B cell (primary cell): ENCODE measurements at places on chromosomes 11 and 22.

GRCh38 chr22:46756097-46756496 is 6.4 kb upstream of the TBC1D22A start:
- DNase-seq = no peak

DNA sequence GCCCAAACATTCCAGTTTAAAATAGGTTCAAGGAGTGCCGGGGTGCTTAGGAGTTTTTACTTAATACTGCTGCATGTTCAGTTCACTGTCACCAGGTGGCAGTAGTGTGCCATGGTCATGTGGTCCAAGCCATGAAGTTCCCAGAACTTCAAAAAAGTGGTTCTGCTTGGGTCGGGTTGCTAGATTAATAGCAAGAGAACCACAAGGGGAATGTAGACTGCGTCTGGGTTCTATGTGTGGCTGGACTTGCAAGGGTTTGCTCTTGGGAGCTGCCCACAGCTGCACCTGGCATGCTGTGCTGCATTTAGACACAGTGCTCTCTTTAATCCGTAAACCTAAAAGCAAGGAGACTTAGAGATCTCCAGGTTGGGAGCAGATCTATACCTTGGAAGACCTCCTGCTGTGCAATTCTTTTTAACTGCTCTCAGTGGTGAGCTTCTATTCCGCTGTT is 6.5 kb upstream of the SPON1 start:
- DNase-seq = peak; percentile 79

DNA sequence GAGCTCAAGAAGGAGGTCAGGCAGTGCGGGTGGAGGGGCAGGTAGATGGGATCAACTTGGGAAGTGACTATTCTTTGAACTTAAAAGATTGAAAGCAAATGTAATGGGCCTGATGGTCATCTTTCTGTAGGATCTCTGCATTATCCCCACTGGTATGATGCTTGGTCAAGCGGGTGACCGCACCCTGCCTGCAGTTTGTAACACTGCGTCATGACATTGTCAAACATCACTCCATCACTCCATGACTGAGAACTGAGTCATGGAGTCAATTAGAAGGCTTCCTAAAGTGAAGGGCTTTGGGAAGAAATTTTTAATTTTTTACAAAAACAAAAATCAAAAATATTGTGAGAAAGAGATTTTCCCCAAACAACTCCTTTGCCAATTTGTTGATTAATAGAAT is 62.4 kb upstream of the BMAL1 start:
- DNase-seq = no peak

DNA sequence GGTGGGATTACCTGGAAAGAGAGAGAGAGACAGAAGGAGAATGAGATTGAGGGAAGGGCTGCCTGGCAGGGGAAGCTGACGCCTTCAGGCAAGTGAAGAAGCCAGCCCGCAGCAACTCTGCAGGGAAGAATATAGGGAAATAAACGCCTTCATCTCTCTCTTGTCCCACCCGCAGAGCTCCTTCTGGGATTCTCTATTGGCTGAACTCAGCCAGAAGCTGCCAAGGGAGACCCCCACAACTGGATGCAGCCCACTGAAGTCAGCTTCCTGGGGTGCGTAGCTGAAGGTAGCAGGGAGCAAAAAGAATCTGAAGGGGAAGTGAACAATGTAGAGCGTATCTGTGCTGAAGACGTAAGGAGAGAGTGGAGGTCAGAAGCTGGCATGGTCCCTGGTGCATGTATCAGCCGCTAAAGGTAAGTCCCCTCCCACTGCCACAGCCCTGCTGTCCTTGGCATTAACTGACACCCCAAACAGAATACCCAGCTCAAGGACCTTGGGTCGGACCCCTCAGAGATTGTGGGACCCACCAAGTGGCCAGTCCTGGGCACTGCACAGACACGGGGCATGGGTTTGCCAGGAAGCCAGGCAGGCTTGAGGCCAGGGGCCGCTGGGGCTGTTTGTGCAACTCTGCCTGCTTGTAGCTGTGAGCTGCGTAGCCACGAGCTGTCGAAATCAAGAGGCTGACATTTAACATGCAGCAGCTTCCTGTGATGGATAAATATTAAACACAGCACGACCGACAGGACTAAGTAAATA is 469.9 kb downstream of the MN1 start:
- DNase-seq = no peak

DNA sequence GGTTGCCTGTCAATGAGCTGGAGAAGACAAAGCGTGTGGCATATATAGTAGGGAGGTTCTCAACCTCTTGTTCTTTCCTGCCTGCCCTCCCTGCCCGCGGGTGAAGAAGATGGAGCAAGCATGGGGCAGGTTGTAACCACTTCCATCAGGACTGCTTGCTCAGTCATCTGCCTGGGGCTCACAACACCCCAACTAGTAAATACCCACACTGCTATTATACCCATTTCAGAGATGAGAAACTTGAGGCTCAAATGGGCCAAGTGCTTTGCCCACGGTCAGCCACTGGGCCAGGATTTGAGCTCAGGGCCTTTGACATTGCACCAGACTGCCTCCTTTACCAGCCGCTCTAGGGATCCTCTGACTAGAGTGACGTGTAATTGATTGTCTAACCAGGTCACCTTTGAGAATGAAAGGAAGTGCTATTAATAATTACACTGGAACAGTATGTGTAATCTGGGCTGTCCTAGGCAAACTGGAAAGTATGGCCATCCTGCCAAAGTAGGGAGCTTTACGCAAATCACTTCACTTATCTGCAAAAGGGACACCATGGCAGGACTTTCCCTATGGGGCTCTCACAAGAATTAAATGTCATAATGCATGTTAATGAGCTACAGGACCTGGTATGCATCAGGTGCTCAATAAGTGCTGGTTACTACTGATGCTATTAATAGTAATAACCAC is 2.8 kb upstream of the CDC42EP1 start:
- DNase-seq = no peak

DNA sequence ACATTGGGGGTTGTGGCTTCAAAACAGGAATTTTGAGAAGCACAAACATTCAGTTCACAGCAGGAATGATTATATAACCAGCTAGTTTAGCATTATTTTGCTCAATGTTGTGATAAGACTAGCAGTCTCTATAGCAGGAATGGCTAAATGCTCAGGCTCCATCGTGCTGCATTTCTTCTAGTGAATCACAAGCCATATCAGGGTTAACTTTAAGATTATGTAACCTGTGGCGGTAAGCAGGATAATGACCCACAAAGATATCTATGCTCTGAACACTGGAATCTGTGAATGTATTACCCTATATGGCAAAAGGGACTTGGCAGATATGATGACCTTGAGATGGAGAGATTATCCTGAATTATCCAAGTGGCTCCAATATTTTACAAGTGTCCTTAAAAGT is 14.8 kb downstream of the FSHB start:
- DNase-seq = no peak

DNA sequence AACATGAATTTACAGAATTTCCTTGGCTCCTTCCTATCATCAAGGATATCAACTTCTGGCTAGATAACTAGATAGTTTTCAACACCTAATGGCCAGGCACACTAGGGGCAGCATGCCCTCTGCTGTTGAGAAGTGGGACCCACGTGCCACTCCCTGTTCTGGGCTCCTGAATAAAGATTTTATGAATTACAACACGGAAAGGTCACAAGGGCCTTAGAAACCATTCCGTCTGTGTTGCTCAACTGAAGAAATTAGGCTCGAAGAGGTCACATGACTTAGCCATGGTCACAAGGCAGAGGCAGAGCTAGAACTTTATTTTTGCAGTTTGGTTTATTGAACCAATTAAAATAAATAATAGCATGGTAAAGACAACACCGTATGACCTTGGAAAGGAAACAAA is 36.0 kb downstream of the PRCP start:
- peak; percentile 17 for DNase-seq
